ENCODE measurements at places on chromosomes 2 and 18. TPM values are rescaled to one million over a fixed set of nuclear protein-coding genes. Genes with fewer than 3 reads are reported as not detected.

Gene ITSN2
- total RNA-seq, result 92.8 TPM

Gene TMEM163
- 31.9 TPM for total RNA-seq

Gene ICOS
- 3.0 TPM for total RNA-seq

Gene LINC00305
- total RNA-seq, result not detected

Gene POTEJ
- total RNA-seq, result not detected

Gene SERPINB13
- total RNA-seq, result not detected

Gene GCKR
- 0.44 TPM for total RNA-seq

Gene ABCB11
- 0.32 TPM for total RNA-seq

Gene CXCR1
- total RNA-seq, result 10.4 TPM

Gene WDCP
- total RNA-seq, result 10.5 TPM

Gene KCNF1
- not detected for total RNA-seq

Gene SEMA4F
- 12.0 TPM for total RNA-seq

Gene SLC30A3
- 0.80 TPM for total RNA-seq

GRCh38 chr18:10252952-10253705 is 201.3 kb upstream of the APCDD1 start:
- H3K36me3 ChIP-seq, result no peaks in the 10 kb centered on the region
- no peak overlapping the region for H3K4me3 ChIP-seq
- no peaks in the 10 kb centered on the region for H3K27me3 ChIP-seq
- no peak overlapping the region for H3K27ac ChIP-seq

DNA sequence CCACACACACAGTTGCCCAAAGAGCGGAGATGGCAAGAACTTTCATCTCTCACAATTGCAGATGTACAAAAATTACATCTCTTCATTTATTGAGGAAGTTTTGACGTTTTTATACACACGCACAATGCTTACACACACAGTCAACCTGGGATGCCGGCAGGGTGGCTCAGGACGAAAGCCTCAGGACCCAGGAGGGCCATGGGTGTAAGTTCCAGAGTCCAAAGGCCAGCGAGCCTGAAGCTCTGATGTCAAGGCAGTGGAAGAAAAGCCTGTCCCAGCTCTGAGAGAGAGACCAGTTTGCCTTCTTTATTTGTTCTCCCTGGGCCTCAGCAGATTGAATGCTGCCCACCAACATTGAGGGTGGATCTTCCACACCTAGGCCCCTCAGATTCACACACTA is 10.1 kb downstream of the AMER3 start:
- no peak overlapping the region for H3K27ac ChIP-seq
- DNase-seq, result no peak
- peaks cover under 1% of the 10 kb centered on the region for H3K27me3 ChIP-seq
- H3K36me3 ChIP-seq, result no peaks in the 10 kb centered on the region

DNA sequence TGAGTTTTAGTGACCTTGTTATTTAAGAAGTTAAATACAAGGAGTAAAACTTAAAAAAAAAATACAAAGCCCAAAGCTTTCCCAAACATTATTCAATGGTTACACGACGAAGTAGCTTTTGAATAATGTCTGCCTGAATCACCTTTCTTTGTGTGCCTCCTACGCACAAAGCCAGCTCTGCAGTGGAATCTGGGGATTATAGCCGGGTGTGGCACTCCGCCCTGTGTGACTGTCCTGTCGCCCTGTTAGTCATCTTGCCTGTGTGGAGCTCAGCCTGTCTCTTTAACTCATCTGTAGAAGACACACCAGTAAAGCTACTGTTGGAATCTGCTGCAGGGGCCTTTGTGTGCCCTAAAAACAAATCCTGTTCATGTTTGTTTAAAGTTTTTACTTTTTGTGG is 79.4 kb upstream of the TCF7L1 start:
- peaks cover 65% of the 10 kb centered on the region for H3K36me3 ChIP-seq
- no peaks in the 10 kb centered on the region for H3K27me3 ChIP-seq
- H3K4me3 ChIP-seq, result no peak overlapping the region
- no peak for DNase-seq
- no peaks in the 10 kb centered on the region for H3K4me1 ChIP-seq
- no peak overlapping the region for H3K27ac ChIP-seq

DNA sequence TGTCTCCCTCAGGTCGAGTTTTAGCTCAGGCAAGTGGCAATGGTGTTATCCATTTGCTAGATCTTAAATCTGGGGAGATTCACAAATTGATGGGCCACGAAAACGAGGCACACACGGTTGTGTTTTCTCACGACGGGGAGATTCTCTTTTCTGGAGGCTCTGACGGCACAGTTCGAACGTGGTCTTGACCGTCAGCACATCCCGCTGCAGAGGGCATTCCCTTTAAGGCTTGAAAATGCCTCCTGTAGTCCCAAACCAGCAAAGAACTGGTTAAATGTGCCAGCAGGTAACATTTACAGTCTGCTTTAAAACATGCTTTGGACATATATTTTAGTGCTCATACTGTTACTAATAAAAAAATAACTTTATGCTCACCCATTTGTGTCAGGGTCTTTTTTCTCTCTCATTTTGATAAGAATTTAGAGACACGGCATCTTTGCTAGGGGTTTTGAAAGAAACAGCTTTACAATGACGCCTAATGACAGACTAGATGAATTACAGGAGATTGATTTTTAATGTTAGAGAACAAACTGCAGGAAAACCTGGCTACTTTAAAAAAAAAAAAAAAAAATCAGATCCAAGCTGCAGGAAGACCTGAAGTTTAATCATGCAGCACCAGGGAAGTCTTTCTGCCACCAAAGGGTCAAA is 602 bp upstream of the VWC2L start:
- no peak overlapping the region for H3K4me3 ChIP-seq
- H3K4me1 ChIP-seq, result no peaks in the 10 kb centered on the region

DNA sequence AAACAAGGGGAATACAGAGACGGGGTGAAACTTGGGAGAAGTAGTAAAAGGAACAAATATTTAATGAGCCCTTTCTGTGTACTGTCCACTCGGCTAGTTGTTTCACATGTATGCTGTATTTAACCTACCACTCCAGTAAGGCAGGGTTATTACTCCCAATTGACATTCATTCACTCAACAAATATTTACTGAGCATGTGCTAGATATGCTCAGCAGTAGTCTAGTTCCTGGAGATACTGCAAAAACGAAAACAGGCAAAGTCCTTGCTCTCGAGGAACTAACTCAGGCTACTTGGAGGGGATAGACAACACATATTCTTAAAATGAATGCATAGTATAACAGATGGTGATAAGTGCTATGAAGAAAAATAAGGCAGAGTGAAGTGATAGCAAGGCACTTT is 207.3 kb downstream of the SS18 start:
- no peaks in the 10 kb centered on the region for H3K36me3 ChIP-seq
- no peak overlapping the region for H3K27ac ChIP-seq
- no peaks in the 10 kb centered on the region for H3K4me1 ChIP-seq
- DNase-seq, result no peak
- no peak overlapping the region for H3K4me3 ChIP-seq
- no peaks in the 10 kb centered on the region for H3K27me3 ChIP-seq

GRCh38 chr2:14324308-14324707 is 308.2 kb upstream of the LRATD1 start:
- no peak overlapping the region for H3K27ac ChIP-seq
- H3K4me1 ChIP-seq, result no peaks in the 10 kb centered on the region
- no peaks in the 10 kb centered on the region for H3K36me3 ChIP-seq
- no peaks in the 10 kb centered on the region for H3K27me3 ChIP-seq

GRCh38 chr2:195830968-195831950 is 174.2 kb downstream of the SLC39A10 start:
- no peaks in the 10 kb centered on the region for H3K36me3 ChIP-seq
- no peaks in the 10 kb centered on the region for H3K27me3 ChIP-seq
- no peak overlapping the region for H3K4me3 ChIP-seq
- H3K4me1 ChIP-seq, result no peaks in the 10 kb centered on the region
- DNase-seq, result no peak

GRCh38 chr18:42459873-42460272 is 504.8 kb downstream of the PIK3C3 start:
- H3K36me3 ChIP-seq, result no peaks in the 10 kb centered on the region
- H3K27ac ChIP-seq, result no peak overlapping the region
- no peaks in the 10 kb centered on the region for H3K27me3 ChIP-seq
- H3K4me1 ChIP-seq, result no peaks in the 10 kb centered on the region

DNA sequence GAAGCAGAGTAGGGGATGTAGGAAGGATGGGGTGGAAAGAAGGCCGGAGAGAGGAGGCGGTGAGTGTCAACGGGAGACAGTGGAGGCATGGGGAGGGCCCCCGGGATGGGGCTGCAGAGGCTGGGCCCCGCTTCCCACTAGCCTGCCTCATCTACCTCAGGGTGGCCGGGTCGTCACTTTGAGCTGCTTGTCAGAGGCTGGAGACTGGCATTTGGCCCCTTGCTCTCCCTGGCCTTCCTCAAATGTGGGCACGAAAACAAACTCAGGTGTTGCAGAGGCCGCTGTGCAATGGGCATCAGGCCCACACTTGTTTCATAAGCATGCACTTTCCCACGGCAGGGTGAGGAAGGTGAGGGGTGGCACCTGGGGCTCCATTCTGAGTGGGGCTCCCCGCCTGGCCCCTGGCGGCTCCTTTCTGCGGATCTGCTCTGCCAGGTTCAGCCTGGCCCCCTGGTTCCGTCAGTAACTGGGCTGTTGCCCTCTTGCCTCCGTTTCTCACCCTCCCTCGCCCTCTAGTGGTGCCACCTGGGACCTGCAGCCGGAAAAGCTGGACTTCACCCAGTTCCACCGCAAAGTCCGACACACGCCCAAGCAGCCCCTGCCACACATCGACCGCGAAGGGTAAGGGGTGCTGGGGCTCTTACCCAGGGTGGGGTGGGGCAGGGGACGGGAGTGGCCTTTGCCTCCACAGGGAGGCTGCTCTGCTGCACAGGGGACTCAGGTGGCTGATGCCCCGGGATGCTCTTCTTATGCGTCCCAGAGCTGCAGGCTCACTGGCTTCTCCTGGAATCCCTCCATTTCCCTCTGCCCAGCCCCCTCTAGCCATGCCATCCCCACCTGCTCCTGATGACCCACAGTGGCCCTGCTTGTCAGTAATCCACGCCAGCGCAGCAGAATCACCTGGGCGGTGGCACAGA is 125.4 kb downstream of the CTIF start:
- peak; percentile 77 for DNase-seq
- peaks cover 33% of the 10 kb centered on the region for H3K4me1 ChIP-seq
- no peak overlapping the region for H3K4me3 ChIP-seq
- H3K36me3 ChIP-seq, result peaks cover 13% of the 10 kb centered on the region
- H3K27me3 ChIP-seq, result no peaks in the 10 kb centered on the region

DNA sequence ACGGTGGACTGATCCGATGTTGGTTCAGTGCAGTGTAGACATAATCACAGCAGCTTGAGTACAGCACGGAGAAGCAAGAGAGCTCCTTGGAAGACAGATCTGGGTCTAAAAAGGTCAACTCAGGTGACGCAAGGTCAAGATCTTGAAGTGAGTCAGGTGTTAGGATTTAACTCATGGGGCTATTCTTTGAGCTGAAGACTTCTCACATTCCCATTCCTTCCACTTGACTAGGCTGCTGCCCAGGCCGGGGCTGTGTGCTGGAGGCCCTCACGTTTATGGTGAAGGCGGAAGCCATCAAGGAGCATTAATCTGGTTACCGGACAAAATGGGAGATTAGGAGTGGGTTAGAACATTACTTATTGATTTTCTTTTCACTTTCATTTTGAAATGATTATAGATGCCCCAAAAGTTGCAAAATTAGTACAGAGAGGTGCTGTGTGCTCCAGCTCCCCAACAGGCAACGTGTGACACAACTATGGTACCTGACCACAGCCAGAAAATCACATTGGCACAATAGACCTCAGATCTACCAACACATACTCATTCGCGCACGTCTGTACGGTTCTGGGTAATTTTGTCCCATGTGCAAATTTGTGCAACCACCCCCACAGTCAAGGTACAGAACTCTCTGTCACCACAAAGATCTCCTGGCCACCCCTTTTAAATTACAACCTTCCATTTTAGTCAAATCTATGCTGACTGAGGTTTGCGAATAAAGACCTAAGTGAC is 77.6 kb upstream of the SEC11C start:
- no peak overlapping the region for H3K4me3 ChIP-seq
- H3K4me1 ChIP-seq, result no peaks in the 10 kb centered on the region
- no peak for DNase-seq
- no peaks in the 10 kb centered on the region for H3K27me3 ChIP-seq

DNA sequence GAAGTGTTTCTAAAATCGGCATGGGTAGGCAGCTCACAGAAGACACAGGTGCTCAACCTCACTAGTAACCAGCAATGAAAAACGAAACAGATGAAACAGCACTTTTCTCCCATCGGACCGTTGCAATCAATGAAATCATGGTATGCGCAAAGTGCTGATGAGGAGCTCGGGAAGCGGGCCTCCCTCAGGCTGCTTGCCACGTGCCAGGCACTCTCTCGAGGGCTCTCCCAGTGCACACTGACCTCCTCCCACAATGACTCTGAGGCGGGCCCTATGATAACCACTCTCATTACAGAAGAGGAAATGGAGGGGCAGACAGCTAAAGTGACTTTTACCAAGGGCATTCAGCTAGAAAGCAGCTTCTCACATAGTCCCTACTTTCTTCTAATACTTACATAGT is 3.8 kb upstream of the ANKRD23 start:
- no peak overlapping the region for H3K27ac ChIP-seq
- peaks cover 61% of the 10 kb centered on the region for H3K36me3 ChIP-seq
- no peak overlapping the region for H3K4me3 ChIP-seq
- DNase-seq, result no peak

DNA sequence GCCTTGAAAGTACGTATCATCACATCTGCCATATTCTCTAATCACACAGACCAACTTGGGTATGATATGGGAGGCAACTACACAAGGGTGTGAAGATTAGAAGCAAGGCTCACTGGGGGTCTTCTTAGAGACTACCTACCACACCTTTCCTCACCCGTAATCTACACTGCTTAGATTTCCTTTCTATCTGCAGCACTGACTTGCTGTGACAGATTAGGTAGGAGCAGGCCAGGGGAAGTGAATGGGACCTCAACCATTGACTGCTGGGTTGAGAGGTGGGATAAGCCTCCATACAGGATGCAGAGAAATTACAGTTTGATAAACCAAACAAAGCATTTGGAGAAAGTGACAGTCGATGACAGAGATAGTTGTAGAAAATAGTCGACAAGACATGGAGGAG is 119.0 kb upstream of the SERPINE2 start:
- no peaks in the 10 kb centered on the region for H3K27me3 ChIP-seq
- H3K36me3 ChIP-seq, result no peaks in the 10 kb centered on the region
- H3K4me3 ChIP-seq, result no peak overlapping the region
- no peak overlapping the region for H3K27ac ChIP-seq
- H3K4me1 ChIP-seq, result no peaks in the 10 kb centered on the region

GRCh38 chr2:214050731-214051130 is 360.1 kb upstream of the VWC2L start:
- no peak overlapping the region for H3K27ac ChIP-seq
- H3K36me3 ChIP-seq, result no peaks in the 10 kb centered on the region
- H3K4me1 ChIP-seq, result no peaks in the 10 kb centered on the region
